ENCODE measurements at places on chromosomes 6 and 20.

DNA sequence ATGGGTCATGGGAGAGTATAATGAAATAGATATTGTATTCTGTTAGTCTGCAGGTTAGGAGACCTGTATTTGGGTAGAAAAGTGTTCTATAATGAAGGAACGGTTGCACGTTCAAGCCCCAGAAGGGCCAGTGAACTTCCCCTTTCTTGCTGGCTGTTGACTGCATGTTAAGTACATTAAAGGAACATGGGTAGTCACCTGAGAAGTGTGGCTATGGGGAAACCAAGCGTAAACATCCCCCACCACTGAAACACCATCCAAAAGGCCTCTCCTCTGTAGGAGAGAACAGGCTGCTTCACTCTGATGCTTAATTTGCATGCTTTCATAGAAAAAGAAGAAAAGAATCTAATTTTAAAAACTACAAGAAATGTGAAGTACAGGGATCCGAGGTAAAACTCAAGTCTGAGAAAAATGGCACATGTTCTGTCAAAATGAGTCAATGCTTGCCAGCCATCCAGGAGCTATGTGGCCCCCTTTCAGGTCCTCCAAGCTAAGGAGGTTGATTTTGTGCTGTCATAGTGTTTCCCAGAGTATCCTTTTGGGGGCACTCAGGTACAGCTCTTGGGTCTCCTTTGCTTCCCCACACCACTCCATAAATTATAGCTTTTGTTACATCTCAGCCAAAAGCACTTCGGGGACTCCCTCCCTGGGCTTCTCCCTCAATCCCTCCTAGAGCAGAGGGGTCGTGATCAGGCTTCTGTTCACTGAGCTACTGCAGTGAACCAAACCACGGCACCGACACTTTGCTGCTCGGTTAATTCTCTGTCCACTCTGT is 283.7 kb upstream of the AGPAT4 start:
- DNase-seq, result no peak

DNA sequence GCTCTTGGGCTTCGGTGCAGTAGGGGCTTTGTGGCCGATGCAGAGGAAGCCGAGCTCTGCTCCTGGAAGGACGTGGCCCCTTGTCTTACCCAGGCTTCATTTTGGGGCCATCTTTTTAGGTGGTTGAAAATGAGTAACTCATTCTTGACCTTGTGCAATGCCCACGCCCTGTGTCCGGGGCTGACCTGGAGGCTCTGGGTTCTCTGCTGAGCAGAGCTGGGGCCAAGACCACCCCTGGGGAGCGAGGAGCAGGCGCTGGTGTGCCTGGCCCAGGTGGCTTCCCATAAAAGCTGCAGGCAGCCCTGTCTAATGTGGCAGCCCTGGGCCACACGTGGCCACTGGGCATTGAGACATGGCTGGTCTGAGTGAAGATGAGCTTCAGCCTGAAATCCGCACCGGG is 25.7 kb downstream of the NTSR1 start:
- no peak for DNase-seq

GRCh38 chr6:146444189-146444588 is 99.4 kb upstream of the RAB32 start:
- DNase-seq, result no peak

DNA sequence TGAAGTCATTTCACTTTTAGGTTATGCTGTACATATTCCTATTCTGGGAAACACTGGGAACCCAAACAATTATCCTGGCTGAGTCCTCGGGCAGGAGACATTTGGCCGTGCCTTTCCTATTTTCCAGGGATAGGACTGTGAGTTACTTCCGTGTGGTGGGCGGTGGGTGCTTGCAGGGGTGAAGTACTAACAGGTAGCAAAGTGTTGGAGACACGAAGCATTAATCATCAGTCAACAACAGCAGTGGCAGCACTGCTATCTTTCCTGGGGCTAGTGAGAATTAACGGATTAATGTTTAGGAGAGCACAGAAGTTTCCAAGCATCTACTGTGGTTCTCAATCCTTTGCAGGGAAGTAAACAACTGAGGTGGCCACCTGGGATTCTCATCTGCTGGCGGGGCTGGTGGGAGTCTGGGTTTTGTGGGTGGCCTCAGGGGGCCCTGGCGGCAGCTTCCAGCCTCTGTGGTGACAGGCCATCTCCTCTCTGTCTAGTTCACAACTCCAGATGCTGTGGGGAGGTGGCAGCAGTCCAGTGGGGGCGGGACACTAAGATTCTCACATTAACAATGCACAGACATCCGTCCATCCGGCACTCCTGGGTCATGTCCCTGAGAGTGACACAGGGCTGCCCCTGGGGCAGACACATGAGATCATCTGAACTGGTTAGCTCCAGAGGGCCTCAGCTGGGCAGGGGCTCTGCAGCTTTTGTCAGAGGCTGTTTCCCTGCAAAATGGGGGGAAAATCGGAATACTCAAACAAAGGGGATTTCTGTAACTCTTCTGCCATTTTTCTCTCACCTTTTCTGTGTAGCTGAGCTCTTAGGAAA is 90.9 kb downstream of the GJA10 start:
- no peak for DNase-seq

GRCh38 chr20:17919149-17919548 is 49.4 kb downstream of the SNX5 start:
- DNase-seq, result no peak

- no peak for DNase-seq
Observed at GRCh38 chr6:45036103-45036502, 292.0 kb upstream of the RUNX2 start.

DNA sequence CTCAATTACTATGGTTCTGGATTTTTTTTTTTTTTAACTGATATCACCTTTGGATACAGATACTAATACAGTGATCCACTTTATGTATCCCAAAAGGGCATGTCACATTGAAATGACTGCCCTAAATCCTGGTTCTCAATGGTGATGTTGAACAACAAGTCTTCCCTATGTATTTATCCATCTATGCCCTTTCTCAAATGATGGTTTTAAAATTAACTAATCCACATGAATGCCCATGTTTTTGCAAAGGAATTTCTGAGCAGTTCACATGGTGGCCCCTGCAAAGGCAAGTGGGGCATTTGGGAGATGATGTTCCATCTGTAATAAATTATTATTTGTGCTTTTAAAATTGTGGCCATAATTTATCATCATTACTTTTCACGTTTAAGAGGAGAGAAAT is 2.7 kb downstream of the ADGRB3 start:
- no peak for DNase-seq

DNA sequence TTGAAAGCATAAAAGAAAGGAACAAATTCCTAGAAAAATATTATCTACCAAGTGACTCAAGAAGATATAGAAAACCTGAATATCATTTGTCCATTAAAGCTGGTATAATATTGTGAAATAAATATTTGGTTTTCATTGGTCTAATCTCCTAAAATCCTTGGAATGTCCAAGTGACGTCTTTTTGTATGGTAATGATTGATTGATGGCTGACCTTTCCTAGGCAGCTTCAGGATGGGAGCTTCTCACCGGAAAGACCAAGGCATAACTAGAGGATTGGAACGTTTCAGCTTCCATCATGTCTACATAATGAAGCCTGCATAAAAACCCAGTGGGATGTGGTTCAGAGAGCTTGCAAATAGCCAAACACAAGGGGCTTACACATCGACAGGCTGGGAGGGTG is 57.6 kb upstream of the MAN1A1 start:
- DNase-seq, result no peak

DNA sequence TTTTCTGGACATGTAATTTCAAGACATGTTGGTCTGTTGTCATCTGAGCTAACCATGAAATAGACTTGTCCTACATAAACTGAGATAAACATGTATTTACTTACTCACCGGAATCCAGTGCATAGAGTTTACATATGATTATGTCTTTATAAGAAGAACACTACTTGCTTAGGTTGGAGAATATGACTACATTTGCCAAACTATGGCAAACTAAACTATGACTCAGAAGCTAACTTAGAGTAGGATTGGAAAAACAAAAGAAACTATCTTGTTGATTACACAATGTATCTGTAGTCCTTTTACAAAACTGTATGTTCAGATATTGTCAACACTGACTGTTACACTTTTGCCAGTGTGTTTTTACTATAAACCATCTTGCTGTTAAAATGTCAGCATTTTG is 113.3 kb downstream of the CRYBG1 start:
- DNase-seq, result no peak

GRCh38 chr20:11769825-11770224 is 147.9 kb upstream of the BTBD3 start:
- DNase-seq, result no peak

GRCh38 chr6:31920811-31921210 is 6.7 kb upstream of the C2 start:
- no peak for DNase-seq

DNA sequence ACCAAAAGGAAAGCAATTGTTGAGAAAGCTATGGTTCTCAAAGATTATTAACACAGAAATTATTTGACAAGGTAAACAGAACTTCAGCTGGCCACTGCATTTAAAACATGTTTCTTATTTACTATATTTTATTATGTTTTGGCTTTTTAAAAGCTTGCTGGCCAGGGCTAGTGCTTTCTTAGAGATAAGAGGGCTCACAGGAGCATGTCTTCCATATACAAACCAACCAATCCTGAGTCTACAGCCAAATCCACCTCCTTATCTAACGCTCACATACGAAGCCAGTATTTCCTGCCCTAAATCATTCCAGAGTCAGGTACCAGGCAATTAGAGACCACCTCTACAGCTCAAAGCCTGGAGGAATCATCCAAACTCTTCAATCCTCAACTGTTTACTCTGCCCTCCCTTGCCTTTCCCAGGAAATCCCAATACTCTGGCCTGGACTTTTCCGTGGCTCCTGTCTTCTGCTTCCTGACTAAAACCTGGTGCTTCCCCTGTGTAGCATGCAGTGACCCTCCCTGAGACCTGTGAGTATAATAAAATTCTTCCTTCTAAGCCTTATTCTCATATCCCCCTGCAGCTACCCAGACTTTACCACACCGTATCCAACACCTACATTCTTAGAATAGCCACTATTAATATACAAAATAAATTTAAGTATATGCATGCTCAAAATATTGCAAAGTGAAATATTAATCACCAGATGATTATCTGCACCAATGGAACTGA is 33.2 kb downstream of the RANBP9 start:
- DNase-seq, result no peak

GRCh38 chr20:57671072-57671391 is 38.8 kb downstream of the PMEPA1 start:
- no peak for DNase-seq

GRCh38 chr20:11556410-11556809 is 361.3 kb upstream of the BTBD3 start:
- no peak for DNase-seq

DNA sequence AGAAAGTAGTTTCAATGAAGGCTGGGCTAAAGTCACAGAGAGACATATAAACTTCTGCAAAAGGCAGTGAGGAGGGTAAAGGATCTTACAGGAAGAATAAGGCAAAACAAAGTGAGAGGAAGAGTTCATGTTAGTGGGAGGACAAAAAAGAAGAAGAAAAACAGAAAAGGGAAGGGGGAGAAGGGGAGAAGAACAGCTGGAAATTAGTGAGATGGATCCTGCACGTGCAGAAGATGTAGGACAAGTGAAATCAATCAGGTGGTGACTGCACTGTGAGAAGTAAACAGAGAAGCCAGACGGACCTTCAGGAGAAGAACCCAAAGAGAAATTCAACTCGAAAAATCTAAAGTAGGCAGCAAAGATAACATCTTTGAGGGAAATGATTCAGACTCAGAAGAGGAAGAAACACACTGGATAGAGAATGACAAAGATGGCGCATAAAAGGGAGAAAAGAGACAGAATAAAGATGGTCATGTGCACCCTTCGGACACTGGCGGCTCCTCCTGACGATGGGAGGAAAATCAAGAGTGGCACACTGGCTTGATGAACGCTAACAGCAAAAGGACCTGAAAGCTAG is 105.9 kb downstream of the MYB start:
- no peak for DNase-seq

DNA sequence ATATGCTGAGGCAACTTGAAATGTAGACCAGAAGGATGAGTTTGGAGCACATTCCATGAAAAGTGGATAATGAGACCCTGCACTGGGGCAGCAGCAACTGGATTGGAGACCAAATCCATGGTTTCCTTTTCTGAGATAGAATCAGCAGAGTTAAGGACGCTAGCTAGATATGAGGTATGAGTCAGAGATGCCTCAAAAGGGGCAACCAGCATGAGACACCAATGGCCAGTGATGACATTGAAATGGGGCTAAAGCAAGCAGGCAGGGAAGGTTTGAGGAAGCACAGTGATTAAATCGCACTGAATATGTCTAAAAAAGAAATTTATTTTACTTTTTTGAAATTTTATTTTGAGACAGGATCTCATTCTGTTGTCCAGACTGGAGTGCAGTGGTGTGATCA is 802.4 kb downstream of the TFAP2A start:
- no peak for DNase-seq

DNA sequence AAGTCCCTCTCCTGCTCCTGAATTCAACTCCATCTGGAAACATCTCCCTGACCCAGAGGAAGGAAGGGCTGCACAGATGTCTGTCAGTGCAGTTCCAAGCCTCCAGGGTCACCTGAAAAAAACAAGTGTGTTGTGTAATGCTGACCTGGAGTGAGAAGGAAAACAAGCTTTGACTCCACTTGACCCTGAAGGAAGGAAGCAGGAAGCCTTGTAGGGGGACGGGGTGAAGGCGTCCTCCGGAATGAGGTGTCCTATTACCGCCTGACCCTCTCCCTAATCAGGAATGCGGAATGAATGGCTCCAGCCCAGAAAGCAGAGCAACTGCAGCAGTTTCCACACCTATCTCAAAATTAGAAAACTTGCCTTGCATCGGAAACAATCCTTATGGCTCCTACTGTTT is 13.9 kb upstream of the ADGRF5 start:
- DNase-seq, result no peak

GRCh38 chr6:38533064-38533463 is 106.7 kb downstream of the BTBD9 start:
- DNase-seq, result no peak

DNA sequence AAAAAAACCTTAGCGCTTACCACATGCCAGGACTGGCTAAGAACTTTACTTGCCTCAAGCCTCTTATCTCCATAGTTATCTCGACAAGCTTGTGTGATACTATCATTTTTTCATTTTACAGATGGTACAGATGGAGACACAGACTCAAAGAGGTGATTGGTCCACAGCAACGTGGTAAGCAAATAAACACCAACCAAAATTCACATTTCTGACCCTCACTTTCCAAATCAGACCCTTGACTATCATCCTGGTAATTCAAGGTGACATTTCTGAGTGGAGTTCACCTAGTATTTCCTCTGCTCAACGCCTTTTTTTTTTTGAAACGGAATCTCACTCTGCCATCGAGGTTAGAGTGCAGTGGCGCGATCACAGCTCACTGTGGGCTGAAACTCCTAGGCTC is 25.9 kb upstream of the ILRUN start:
- no peak for DNase-seq

DNA sequence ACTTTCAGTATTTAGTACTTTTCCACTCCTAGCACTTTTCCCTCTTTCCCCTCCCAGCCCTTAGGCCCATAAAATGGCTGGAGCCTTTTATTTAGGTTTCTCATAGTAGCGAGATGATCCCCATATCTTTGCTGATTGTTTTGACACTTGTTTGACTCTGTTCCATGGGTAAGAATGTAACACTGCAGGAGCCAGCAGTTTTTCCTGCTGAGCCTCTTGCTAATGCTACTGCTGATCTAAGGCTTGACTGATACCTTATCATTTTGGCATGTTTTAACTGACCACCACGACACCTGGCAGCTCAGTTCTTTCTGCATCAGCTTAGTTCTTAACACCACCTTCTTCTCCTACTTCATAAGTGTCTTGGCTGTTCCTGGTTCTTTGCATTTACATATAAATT is 29.6 kb downstream of the ZKSCAN8 start:
- no peak for DNase-seq

GRCh38 chr6:157216570-157216969 is 106.7 kb downstream of the TMEM242 start:
- DNase-seq, result no peak
